ENCODE measurements at places on chromosomes 5 and 9. TPM values are rescaled to one million over a fixed set of nuclear protein-coding genes. Genes with fewer than 3 reads are reported as not detected.

TXNDC8 gene
- total RNA-seq: not detected

DNA sequence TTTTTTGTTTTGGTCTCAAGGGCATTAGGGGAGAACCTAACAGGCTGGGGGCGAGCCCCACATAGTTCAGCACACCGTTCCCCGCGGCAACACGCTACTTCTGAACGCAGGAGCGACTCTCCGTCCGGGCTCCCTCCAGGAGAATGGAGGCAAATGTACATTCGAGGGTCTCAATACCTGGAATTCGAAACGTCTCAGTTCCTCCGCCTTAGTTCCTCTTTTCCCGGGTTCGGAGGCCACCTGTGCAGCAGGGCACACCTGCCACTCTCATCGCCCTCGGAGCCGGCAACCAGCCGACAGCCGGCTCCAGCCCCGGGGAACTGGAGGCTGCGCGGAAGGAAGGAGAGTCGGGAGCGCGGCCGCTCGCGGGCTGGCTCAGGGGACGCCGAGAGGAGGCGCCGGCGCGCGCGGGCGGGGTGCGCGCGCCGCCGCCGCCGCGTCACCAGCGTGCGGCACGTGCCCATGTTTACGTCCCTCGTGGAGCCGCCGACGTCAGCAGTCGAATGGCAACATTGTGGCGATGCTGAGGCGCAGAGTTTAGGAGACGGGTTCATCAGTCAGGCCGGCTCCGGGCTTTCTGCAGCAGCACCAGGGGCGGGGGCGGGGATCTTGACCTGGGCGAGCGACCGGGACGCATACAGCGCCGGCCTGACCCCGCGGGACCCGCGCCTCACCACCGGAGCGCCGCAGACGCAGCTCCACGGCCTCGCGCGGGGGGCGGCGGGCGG lies at the start of gene JMY:
Gene JMY, plus strand, starts transcription at position 498 of the 728 bp plus-strand sequence. CDS start 520 bp downstream, outside the sequence.
- DNase-seq: peak; percentile 90

FOXD4L4 gene
- total RNA-seq: 0.69 TPM

CFAP77 gene
- not detected for total RNA-seq

UBQLN1 gene
- 106 TPM for total RNA-seq

- no peak for DNase-seq
Measured at GRCh38 chr9:87517732-87518131, 20.1 kb downstream of the DAPK1 start.

PCDHGA6 gene
- total RNA-seq: 0.50 TPM

- no peak for DNase-seq
Measured at GRCh38 chr9:109319626-109320241, 1.1 kb downstream of the EPB41L4B start.

DNA sequence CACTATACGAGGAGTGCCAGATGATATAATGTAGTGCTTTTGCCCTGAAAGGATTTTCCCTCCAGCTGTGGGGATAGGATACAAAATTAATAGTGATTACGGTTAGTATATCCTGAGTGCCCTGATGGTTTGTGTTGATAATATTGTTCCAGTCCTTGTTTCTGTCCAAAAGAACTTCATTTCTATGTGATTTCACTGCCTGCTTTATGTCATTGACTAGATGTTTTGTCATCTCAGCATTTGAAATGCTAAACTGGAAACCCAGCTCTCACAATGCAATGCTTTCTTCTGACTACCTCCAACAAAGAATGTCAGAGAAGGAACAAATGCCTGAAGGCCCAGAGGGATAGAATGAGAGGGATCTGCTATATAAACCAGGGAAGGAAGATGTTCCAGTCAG lies 177.8 kb downstream of the NIPBL start:
- no peak for DNase-seq

ALAD gene
- 39.9 TPM for total RNA-seq

TRIP13 gene
- total RNA-seq: 0.69 TPM

SSBP2 gene
- total RNA-seq: 54.4 TPM

WDR41 gene
- 11.0 TPM for total RNA-seq

- DNase-seq: no peak
Measured at GRCh38 chr5:931570-932145, 39.0 kb downstream of the TRIP13 start.

GRCh38 chr9:5922192-5922591 lies 31.5 kb downstream of the MLANA start:
- DNase-seq: no peak

GRCh38 chr9:137319739-137320551 lies 17.9 kb upstream of the NRARP start:
- no peak for DNase-seq

DNA sequence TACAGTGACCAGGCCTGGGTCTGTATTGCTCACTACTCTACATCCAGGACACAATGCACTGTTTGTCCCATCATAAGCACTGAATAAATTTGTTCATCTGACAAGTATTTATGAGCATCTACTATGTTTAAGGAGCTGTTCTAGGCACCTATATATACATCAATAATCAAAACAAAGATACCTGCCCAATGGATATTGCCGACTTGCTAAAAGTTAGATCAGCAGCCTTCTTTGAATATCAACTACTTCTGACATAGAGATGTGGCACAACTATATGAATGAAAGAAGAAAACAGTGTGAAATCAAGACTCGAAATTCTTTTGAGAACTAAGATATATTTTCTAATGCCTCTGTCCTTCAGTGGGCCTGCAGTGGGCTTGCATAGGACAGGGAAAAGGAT lies 215.7 kb downstream of the ARL15 start:
- DNase-seq: no peak

GRCh38 chr5:154491941-154492340 lies 13.9 kb upstream of the HAND1 start:
- DNase-seq: no peak

DNA sequence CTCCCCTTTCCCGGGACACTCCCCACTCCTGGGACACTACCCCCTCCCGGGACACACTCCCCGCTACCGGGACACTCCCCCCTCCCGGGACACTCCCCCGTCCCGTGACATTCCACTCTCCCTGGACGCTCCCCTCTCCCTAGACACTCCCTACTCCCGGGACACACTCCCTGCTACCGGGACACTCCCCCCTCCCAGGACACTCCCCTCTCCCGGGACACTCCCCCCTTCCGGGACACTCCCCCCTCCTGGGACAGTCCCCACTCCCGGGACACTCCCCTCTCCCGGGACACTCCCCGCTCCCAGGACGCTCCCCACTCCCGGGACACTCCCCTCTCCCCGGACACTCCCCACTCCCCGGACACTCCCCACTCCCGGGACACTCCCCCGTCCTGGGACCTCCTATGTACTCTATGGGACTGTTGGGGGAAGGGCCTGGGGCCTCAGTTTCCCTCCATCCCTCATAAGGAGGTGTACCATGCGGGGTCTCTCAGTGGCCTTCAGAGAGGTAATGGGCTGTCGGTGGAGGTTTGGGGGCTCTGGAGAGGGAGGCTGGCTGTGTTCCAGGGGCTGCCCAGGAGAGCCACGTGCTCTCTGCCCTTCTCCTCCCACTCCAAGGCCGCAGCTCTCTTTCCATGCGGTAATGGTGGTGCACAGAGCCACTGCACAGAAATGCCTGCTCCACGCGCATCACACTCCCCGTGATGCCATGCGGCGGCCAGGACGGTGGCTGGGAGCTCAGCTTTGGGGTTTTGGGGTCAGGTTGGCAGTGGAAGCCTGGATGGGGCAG lies 96.2 kb downstream of the RXRA start:
- DNase-seq: no peak

CNTNAP3B gene
- total RNA-seq: not detected

RC3H2 gene
- 66.6 TPM for total RNA-seq

- DNase-seq: peak; percentile 18
Measured at GRCh38 chr5:181204826-181205760, at the start of gene TRIM7. TSS of gene TRIM7 (minus strand) at chr5:181205196. CDS start at chr5:181205110, 86 bp downstream.

GRCh38 chr9:113343732-113344231 lies 3.7 kb upstream of the WDR31 start:
- DNase-seq: no peak

IFNA13 gene
- total RNA-seq: not detected

GRCh38 chr9:131254626-131255025 lies 21.7 kb downstream of the FAM78A start:
- DNase-seq: no peak

CBY3 gene
- total RNA-seq: 0.76 TPM

GARNL3 gene
- 5.9 TPM for total RNA-seq

CATSPER3 gene
- total RNA-seq: 0.94 TPM

DNA sequence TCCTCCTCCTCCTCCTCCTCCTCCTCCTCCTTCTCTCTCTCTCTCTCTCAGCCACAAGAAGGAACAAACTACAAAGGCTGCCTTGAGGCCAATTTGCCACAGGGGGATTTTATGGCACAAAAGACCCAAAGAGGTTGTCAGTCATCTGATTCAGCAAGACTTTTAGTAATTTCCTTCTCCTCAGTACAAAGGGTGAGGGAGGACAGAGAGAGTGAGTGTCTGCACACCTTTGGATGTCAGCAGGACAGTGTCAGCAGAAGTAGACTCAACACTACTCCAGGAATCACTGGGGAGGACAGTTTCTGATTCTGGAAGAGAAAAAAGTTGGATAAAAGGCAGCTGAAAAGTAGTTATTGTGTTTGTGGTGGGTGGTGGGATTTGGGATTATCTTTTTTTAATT lies 13.6 kb downstream of the TIMD4 start:
- DNase-seq: no peak

GRCh38 chr5:31758803-31759425 lies 120.0 kb downstream of the PDZD2 start:
- no peak for DNase-seq

PCDHGA5 gene
- 0.28 TPM for total RNA-seq

- DNase-seq: no peak
Measured at GRCh38 chr9:112274600-112274999, 58.8 kb downstream of the PTBP3 start.

- DNase-seq: peak; percentile 24
Measured at GRCh38 chr5:43038496-43038989, 1.6 kb downstream of the ANXA2R start.

GRCh38 chr9:83154087-83154736 lies 91.3 kb upstream of the RASEF start:
- no peak for DNase-seq

- DNase-seq: no peak
Measured at GRCh38 chr9:96071076-96071814, 195.8 kb downstream of the ERCC6L2 start.
